Kidney (tissue), 22 donors: ENCODE measurements at places on chromosomes 13 and 19. TPM values are rescaled to one million over a fixed set of nuclear protein-coding genes. Genes with fewer than 3 reads are reported as not detected.

- H3K27ac ChIP-seq: peak overlapping the region; percentile 65
- peak overlapping the region; percentile 46 for H3K4me3 ChIP-seq
- H3K4me1 ChIP-seq: peaks cover 10% of the 10 kb centered on the region
- no peaks in the 10 kb centered on the region for H3K36me3 ChIP-seq
- DNase-seq: no peak
These were observed 730 bp upstream of the ABCC4 start for GRCh38 chr13:95301968-95302393.

GRCh38 chr19:15874821-15875474 is 22.9 kb downstream of the CYP4F2 start:
- H3K4me1 ChIP-seq: no peaks in the 10 kb centered on the region
- H3K27me3 ChIP-seq: no peaks in the 10 kb centered on the region
- no peak overlapping the region for H3K27ac ChIP-seq
- no peak for DNase-seq

GRCh38 chr13:111518161-111518792 is 197.8 kb downstream of the TEX29 start:
- H3K4me3 ChIP-seq: no peak overlapping the region
- DNase-seq: no peak
- H3K27me3 ChIP-seq: no peaks in the 10 kb centered on the region
- no peaks in the 10 kb centered on the region for H3K4me1 ChIP-seq
- H3K27ac ChIP-seq: no peak overlapping the region

DNA sequence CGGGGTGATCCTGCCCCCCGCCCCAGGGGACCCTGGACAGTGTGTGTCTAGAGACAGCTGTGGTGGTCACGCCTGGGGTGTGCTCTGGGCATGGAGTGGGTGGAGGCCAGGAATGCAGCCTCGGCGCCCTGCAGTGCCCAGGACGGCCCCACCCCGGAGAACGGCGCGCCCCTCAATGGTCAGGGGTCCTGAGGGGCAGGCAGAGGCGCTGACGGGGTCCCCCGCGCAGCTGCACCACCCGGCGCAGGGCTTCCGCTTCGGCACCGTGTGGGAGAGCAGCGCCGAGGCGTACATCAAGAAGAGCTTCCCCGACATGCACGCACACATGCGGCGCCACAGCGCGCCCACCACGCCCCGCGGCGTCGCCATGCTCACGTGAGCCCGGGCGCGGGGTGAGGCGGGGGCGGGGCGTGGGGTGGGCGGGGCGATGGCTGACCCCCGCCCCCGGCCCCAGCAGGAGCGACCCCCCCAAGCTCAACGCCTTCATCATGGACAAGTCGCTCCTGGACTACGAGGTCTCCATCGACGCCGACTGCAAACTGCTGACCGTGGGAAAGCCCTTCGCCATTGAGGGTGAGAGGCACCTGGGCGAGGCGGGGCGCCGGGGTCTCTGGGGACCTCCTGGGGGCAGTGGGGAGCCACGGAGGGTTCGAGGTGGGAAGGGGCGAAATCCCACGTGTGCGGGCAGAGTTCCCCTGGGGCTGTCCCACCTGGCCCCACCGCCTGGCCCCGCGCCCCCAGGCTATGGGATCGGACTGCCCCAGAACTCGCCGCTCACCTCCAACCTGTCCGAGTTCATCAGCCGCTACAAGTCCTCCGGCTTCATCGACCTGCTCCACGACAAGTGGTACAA is 7.4 kb downstream of the GRIN3B start:
- no peaks in the 10 kb centered on the region for H3K4me1 ChIP-seq
- no peaks in the 10 kb centered on the region for H3K36me3 ChIP-seq
- no peaks in the 10 kb centered on the region for H3K27me3 ChIP-seq
- H3K4me3 ChIP-seq: no peak overlapping the region
- DNase-seq: no peak
- no peak overlapping the region for H3K27ac ChIP-seq

DNA sequence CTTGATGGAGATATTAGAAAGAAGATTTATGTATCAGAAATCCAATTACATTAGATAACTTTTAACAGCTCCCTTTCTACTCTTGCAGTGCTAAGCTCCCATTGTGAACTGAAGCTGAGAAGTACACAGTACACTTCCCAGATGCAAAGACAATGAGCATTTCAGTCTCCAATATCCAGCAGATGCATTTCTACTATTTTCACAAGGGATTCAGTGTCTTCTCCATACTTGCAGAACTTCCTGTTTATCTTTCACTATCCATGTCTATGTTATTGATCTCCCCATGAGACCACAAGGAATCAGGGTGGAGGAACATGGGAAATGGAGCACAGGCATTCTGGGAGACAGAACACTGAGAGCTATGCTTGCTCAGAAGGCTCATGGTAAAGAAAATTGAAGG is 207.5 kb downstream of the ENOX1 start:
- no peak overlapping the region for H3K4me3 ChIP-seq
- no peaks in the 10 kb centered on the region for H3K4me1 ChIP-seq
- H3K27me3 ChIP-seq: no peaks in the 10 kb centered on the region

Gene ZNF99
- total RNA-seq: 0.25 TPM
